HFF-Myc (cell line): ENCODE measurements at places on chromosomes 7 and 10.

- DNase-seq = no peak
Measured at GRCh38 chr7:45660901-45661211, 86.7 kb downstream of the ADCY1 start.

DNA sequence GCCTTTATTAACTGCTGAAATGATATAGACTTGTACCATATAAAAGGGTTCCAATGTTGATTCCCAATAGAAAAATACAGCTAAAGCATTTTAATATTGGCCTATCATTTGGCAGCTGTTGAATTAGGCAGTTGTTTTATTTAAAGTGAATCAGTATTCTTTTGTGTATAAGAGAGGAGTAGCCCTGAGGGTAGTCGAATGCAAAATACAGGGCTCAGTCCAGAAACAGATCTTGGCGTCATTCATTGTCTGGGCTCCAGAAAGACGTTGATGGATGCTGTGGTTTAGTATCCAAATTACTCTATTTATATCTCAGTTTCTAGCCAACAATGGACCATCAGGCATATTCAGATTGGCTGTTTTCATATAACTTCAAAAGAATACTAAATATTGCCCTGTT lies 193.6 kb downstream of the VTI1A start:
- no peak for DNase-seq

GRCh38 chr7:35314354-35314753 lies 60.5 kb upstream of the TBX20 start:
- DNase-seq = no peak

GRCh38 chr7:47264021-47264651 lies 317.8 kb downstream of the TNS3 start:
- no peak for DNase-seq

DNA sequence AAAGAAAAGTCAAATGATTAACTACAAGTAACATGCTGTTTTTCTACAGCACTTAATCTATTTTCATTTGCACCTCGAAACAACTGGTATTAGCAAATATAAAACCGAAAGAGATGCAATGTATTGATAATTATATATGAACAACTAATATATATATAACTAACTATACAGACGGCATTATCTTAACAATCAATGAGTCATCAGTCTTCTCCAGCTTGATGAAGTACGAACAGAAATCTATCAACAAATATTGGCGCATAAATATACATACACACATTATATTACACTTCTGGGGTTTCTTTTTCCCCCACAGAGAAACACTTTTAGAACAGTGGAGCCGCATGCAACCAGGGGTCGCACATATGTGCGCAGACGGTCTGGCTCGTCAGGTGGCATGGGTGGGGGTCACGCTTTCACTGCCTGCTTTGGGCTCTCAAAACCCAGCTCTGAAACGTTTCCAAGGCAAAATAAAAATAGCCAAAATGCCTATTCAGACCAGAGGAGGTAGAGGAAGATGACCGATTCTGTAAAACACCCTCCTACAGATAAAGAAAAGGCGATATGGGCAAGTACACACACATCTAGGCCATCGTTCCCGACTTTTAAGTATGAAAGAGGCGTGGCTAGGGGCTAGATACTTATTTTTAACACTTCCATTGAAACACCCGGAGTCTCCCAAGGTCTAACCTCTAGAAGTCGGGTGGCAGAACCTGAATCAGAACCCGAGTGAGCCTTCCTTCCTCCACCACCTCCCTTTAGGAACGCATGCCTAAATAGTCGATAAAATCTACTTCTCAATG lies 1.7 kb downstream of the ARHGAP12 start:
- no peak for DNase-seq
